Fibroblast of skin of right quadriceps (primary cell): ENCODE measurements at places on chromosomes 3 and 15.

DNA sequence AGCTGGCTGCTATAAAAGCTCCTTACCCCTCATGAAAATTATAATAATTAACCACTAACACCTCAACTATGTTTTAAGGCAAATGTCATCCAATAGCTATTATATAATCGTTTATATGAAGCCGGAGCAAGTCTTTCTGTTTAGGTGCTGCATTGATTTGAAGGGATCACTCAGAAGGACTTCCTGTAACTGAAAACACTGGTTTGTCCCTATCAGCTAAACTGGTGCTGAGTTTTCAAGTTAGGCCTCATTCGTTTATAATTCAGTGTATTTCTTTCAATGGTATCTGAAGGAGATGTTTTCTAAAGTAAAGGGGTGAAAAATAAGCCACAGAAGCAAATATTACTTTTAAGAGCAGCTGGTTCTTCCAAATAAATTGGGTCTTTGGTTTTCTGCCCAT lies 14.2 kb downstream of the MEIS2 start:
- no peak for DNase-seq

- DNase-seq, result no peak
These were observed 5.4 kb downstream of the SOX14 start for GRCh38 chr3:137769322-137770065.

DNA sequence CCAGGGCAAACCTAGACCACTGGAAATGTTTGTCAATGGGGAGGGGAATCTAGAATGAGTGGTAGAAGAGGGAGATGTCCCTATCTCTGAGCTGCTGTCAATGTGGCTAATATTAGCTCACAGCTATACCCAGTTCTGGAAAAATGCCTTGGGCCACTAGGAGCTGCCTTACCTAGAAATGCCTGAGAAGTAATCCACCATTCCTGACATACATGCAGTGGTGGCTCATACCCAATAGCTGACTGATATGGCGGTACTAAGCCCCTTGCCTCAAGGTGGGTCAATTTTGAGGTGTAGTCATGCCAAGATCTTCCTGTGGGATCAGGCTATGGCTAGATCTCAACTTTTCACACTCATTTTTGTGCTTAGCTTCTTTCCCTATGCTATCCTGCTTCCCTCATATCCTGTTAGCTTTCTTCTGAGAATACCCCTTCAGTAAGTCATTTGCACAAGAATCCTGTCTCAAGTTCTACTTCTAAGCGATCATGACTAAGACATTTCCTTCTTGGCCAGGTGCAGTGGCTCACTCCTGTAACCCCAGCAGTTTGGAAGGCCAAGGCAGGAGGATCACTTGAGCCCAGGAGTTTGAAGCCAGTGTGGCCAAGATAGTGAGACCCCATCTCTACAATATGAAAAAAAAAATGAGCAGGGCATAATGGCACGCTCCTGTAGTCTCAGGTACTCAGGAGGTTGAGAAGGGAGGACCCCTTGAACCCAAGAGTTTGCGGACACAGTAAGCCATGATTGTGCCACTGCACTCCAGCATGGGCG lies 49.1 kb upstream of the RFX7 start:
- no peak for DNase-seq

- no peak for DNase-seq
These were observed 256.0 kb upstream of the TRIM42 start for GRCh38 chr3:140421884-140422283.

DNA sequence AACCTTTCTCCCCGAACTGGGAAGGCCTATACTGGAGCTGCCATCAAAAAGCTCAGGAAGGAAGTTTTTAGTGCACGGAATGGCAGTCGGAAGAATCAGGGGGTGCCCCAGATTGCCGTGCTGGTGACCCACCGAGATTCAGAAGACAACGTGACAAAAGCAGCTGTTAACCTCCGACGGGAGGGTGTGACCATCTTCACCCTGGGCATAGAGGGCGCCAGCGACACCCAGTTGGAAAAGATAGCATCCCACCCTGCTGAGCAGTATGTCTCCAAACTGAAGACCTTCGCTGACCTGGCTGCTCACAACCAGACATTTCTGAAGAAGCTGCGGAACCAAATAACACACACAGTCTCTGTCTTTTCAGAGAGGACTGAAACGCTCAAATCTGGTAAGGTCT lies 48.2 kb downstream of the COL6A6 start:
- DNase-seq, result no peak

DNA sequence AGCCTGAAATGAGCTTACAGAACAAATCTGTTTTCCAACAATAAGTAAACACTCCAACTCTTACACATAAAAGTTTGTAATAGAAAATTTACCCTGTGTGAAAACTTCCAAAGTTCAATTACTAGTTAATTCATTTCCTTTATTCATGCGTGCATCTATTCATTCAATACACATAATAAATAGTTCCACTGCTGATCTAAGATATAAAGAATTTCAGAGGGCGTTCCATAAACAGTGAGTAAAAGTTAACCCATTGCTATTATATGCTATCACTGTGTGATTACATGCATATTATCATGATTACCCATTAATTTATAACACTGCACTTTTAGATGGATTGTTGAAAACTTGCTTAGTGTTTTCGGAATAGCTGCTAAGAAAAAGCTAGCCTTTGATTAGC lies 36.2 kb upstream of the CFAP20DC start:
- no peak for DNase-seq

DNA sequence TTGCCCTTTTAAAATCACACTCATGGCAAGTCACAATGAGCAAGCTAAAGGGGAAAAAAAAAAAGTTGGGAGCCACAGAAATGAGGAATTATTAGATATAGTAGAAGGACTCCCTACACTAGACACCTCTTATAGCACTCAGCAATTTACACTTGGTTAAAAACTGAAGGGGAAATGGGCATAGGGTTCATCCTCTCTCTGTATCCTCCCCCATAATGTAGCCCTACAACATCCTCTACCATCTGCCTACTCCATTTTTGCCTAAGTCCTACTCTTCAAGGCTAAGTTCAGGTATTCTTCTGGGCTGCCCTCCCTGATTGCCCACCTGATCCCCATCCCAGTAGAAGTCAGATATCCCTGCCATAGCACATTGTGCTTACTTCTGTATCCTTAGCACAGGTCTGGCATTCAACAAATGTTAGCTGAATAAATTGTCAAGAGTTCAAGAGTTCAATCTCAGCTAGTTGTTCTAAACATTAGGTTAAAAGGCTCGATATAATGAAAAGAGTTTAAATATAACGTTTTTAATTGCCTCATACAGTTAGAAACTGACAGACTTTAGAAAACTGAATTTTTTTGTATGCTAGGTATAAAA lies 14.5 kb downstream of the SETD2 start:
- no peak for DNase-seq

DNA sequence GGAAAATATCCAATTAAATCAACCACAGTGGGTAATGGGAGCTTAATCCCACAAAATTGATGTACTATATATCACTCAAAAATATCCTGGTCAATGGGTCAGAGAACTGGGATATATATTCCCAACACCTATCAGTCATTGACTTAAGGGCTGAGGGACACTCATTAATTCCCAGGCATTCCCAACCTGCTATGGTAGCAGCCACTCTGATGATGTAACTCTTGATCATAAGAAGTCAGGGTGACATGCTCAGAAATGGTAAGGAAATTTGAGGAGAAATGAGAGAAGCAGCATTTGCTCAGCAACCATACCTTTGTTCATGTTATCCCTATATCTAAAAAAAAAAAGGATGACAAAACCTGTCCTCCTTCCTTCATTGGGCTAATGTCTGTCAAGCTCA lies 3.1 kb upstream of the PLOD2 start:
- no peak for DNase-seq

DNA sequence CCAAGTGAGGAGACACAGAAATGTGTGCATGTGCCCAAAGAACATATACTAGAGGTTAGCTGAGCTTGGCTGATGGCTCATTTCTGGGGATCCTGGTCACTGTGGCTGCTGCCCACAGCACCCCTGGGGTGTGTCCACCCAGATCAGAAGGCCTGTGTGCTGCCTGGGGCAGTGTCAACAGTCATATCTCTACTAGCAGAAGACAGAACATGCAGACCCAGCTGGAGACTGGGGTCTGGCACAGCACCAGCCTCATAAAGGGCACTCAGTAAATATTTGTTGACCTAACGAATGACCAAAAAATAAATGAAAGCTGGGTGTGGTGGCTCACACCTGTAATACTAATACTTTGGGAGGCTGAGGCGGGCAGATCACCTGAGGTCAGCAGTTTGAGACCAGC lies 16.4 kb downstream of the CHRNA3 start:
- DNase-seq, result no peak

GRCh38 chr3:11059090-11059798 lies 66.7 kb downstream of the SLC6A1 start:
- peak; percentile 81 for DNase-seq

GRCh38 chr15:75456710-75457109 lies 5.2 kb upstream of the SIN3A start:
- DNase-seq, result no peak

GRCh38 chr3:190811775-190812480 lies 50.6 kb downstream of the GMNC start:
- peak; percentile 43 for DNase-seq

DNA sequence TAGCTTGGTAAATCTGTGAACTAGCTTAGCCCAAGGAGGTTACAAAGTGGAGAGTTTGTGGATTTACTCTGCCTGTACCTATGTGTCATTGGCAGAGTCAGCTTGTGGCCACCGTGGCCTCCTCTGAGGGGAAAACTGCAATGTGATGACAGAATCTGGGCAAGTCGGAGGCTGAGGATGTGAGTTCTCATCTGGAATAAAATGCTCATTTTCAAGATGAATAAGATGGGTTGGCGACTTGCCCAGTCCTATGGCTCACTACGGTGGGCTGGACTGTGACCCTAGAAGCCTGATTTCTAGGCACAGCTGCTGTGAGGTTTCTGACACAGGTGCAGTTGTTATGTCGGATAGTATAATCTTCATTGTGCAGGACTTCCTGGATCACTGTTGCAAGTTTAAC lies 83.7 kb downstream of the ETV5 start:
- peak; percentile 85 for DNase-seq
